ENCODE measurements at places on chromosomes 6 and 20.

- H3K4me1 ChIP-seq: peaks cover 41% of the 10 kb centered on the region
- peak overlapping the region; percentile 99 for H3K27ac ChIP-seq
- peaks cover 45% of the 10 kb centered on the region for H3K36me3 ChIP-seq
- H3K4me3 ChIP-seq: peak overlapping the region; percentile 98
- DNase-seq: peak; percentile 68
Measured at GRCh38 chr6:32973144-32974015, 5.0 kb downstream of the BRD2 start.

- no peak overlapping the region for H3K4me3 ChIP-seq
- no peak for DNase-seq
- no peaks in the 10 kb centered on the region for H3K4me1 ChIP-seq
- no peak overlapping the region for H3K27ac ChIP-seq
Measured at GRCh38 chr20:19138758-19139157, 73.7 kb upstream of the SLC24A3 start.

DNA sequence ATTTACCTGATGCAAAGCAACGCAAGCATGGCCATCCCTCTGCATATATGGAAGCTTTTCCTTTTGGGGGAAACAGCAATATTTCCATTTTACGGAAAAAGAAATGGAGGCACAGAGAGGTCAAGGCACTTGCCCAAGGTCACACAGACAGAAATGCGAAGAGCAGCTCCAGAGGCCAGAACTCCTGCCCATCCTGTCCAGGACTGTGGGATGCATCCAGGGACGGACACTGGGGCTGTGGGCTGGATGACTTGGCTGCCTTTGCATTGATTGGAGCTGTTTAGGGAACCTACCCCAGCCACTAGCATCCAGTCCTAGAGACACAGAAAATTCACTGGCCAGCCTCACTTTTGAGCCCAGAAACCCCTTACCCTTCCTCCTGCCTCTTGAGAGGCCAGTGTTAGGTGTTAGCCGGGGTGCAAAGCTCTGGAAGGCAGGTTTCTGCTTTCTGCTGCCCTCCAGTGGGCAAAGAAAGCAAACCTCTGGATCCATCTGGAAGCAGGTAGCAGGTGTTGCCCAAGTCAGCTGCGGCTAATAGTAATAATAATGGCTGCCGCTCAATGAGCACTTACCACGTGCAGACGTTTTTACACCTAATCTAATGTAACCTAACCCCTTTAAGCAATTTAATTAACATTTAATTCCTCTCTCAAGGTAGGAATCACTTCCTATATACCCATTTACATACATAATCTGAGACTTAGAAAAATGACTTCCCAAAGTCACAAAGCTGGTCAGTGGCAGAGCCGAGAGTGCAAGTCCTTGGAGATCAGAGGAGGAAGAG, 31.7 kb upstream of the CCN5 start:
- H3K4me3 ChIP-seq: no peak overlapping the region
- peaks cover 5% of the 10 kb centered on the region for H3K4me1 ChIP-seq
- no peaks in the 10 kb centered on the region for H3K36me3 ChIP-seq
- H3K27ac ChIP-seq: no peak overlapping the region
- peaks cover 8% of the 10 kb centered on the region for H3K27me3 ChIP-seq

- H3K27ac ChIP-seq: no peak overlapping the region
- H3K36me3 ChIP-seq: peaks cover 2% of the 10 kb centered on the region
- no peak for DNase-seq
- H3K27me3 ChIP-seq: no peaks in the 10 kb centered on the region
- peaks cover 5% of the 10 kb centered on the region for H3K4me1 ChIP-seq
Measured at GRCh38 chr6:45115696-45116095, 212.4 kb upstream of the RUNX2 start.

GRCh38 chr6:40816601-40817000, 222.4 kb downstream of the UNC5CL start:
- no peaks in the 10 kb centered on the region for H3K36me3 ChIP-seq
- H3K4me3 ChIP-seq: no peak overlapping the region
- DNase-seq: no peak
- H3K4me1 ChIP-seq: no peaks in the 10 kb centered on the region
- no peak overlapping the region for H3K27ac ChIP-seq
- peaks cover 8% of the 10 kb centered on the region for H3K27me3 ChIP-seq

- no peak overlapping the region for H3K27ac ChIP-seq
- H3K4me3 ChIP-seq: no peak overlapping the region
- no peaks in the 10 kb centered on the region for H3K27me3 ChIP-seq
- H3K36me3 ChIP-seq: no peaks in the 10 kb centered on the region
- H3K4me1 ChIP-seq: peaks cover 4% of the 10 kb centered on the region
- DNase-seq: no peak
Measured at GRCh38 chr20:35451295-35451694, 4.1 kb upstream of the CEP250 start.

DNA sequence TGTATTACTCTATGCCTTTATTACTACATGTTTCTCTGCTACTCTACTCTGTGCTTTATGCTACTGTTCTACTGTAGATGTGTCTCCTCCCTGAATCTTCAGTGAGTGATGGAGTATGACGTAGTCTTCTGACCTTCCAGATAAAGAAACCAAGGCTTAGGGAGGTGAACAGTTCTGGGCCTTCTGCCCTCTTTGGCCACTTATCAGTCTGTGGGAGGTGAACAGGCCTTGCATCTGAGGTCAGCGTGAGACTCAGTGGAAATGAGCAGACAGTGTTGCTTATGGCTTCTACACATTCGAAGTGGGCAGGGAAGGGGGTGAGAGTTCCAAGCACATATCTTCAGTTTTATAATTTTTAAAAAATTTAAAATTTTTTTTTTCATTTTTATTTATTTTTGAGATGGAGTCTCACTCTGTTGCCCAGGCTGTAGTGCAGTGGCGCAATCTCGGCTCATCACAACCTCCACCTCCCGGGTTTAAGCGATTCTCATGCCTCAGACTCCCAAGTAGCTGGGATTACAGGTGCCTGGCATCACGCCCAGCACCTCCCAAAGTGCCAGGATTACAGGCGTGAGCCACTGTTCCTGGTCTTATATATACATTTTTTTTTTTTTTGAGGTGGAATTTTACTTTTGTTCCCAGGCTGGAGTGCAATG, 24.2 kb downstream of the MYBL2 start:
- DNase-seq: no peak
- H3K4me3 ChIP-seq: no peak overlapping the region
- H3K27me3 ChIP-seq: no peaks in the 10 kb centered on the region
- H3K27ac ChIP-seq: peak overlapping the region; percentile 11
- peaks cover 1% of the 10 kb centered on the region for H3K36me3 ChIP-seq

GRCh38 chr6:134564705-134565104, 246.8 kb upstream of the SGK1 start:
- peaks cover under 1% of the 10 kb centered on the region for H3K4me1 ChIP-seq
- H3K4me3 ChIP-seq: no peak overlapping the region
- no peaks in the 10 kb centered on the region for H3K36me3 ChIP-seq
- H3K27ac ChIP-seq: no peak overlapping the region
- H3K27me3 ChIP-seq: no peaks in the 10 kb centered on the region

GRCh38 chr6:75493400-75494064, at the start of gene FILIP1:
Gene FILIP1 (minus strand): TSS chr6:75493800. CDS start chr6:75414972, 78,828 bp downstream.
- peaks cover 4% of the 10 kb centered on the region for H3K4me1 ChIP-seq
- H3K27me3 ChIP-seq: peaks cover 8% of the 10 kb centered on the region
- no peak within 1 kb of the TSS for H3K27ac ChIP-seq
- no peaks in the 10 kb centered on the region for H3K36me3 ChIP-seq

- no peak overlapping the region for H3K27ac ChIP-seq
- peaks cover 2% of the 10 kb centered on the region for H3K27me3 ChIP-seq
- no peaks in the 10 kb centered on the region for H3K36me3 ChIP-seq
- DNase-seq: no peak
Measured at GRCh38 chr20:33933469-33933909, 60.2 kb upstream of the RALY start.

- H3K4me1 ChIP-seq: no peaks in the 10 kb centered on the region
- H3K4me3 ChIP-seq: no peak overlapping the region
- no peak overlapping the region for H3K27ac ChIP-seq
Measured at GRCh38 chr20:11581271-11581670, 336.4 kb upstream of the BTBD3 start.

- no peak overlapping the region for H3K27ac ChIP-seq
- no peak overlapping the region for H3K4me3 ChIP-seq
- H3K36me3 ChIP-seq: peaks cover 1% of the 10 kb centered on the region
- no peaks in the 10 kb centered on the region for H3K4me1 ChIP-seq
- H3K27me3 ChIP-seq: peaks cover 29% of the 10 kb centered on the region
Measured at GRCh38 chr20:44111712-44112335, 75.2 kb downstream of the JPH2 start.

DNA sequence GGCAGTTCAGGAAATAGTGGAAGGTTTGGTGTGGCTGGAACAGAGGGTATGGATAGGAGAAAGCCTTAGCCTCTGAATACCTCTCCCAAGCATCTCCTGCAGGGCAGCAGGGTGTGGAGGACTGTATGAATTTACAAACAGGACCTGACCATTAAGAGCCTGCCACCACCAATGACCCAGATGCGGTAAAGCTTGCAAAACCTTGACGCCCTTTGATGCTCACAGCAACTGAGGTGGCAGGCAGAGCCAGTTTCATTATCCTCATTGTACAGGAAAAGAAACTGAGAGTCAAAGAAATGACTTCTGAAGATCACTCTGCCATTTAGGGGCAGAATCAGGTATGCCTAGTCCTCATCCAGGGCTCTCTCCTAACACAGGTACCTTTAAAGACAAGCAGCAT, 2.4 kb downstream of the HM13 start:
- no peak overlapping the region for H3K27ac ChIP-seq
- H3K36me3 ChIP-seq: peaks cover 3% of the 10 kb centered on the region
- peaks cover 12% of the 10 kb centered on the region for H3K4me1 ChIP-seq
- no peak for DNase-seq
- H3K27me3 ChIP-seq: no peaks in the 10 kb centered on the region

DNA sequence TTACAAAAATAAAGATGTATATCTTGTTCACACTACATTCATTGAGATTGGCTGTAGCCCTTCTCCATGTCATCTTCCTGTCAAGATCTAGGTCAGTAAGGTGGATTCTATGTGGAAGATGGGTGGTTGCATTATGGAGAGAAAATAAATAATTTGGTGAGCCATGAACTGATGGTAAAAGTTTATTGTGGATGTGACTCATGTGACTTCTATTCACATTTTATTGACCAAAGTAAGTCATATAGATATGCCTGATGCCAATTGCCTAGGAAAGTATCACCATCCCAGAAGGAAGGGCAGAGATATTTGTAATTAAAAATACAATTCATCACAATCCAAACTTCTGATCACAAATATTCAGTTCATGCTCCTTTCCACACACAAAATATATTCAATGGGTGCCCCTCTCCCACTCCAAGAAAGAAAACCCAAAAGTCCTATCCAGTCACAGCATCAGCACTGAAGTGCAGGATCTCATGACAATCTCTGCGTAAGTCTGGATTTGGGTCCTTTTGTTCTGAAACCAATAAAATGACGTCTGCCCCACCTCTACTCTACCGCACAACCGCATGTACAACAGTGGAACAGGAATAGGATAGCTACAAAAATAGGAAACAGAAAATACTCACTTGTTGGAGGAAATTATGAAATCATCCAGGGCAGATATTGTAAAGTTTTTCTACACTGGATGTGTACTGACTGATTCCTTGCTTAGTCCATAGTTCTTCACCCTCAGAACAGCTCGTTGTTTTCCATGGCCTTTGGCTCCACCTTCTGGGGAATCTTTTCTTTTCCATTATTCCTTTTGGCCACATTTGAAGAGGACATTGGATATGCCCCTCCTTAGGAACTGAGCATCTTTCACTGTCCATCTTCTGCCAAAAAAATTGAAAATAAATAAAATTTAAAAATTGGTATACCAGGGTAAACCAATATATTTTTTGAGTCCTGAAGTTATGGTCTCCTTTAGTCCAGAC, 16.1 kb upstream of the SLC17A3 start:
- H3K4me3 ChIP-seq: no peak overlapping the region
- no peaks in the 10 kb centered on the region for H3K36me3 ChIP-seq
- no peak overlapping the region for H3K27ac ChIP-seq
- DNase-seq: no peak
- H3K4me1 ChIP-seq: no peaks in the 10 kb centered on the region

GRCh38 chr20:58331961-58332551, 22.5 kb downstream of the RAB22A start:
- H3K4me1 ChIP-seq: peaks cover 24% of the 10 kb centered on the region
- no peak overlapping the region for H3K27ac ChIP-seq
- peaks cover 25% of the 10 kb centered on the region for H3K36me3 ChIP-seq
- DNase-seq: no peak

GRCh38 chr20:62636446-62636845, 5.9 kb upstream of the SLCO4A1 start:
- H3K36me3 ChIP-seq: no peaks in the 10 kb centered on the region
- H3K4me3 ChIP-seq: no peak overlapping the region
- peaks cover 15% of the 10 kb centered on the region for H3K27me3 ChIP-seq
- H3K27ac ChIP-seq: no peak overlapping the region
- DNase-seq: no peak

DNA sequence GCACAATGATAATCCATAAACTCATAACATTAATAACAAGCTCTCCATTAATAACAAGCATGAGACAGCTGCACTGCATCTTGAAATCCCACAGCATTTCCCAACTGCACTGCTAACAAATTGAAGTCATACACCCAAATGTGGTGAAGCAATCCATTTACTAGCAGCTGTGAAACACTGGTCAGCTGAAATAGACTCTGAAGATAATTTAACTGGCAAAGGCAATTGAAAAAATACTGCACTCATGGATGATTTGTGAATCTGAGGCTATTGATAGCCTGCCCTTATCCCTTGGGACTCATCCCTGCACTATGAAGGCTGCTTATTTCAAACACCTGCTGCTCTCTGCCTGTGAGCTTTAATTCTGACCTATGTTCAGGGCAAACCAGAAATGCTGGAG, 49.1 kb upstream of the PLCB1 start:
- no peak for DNase-seq
- H3K36me3 ChIP-seq: no peaks in the 10 kb centered on the region
- H3K27ac ChIP-seq: no peak overlapping the region

GRCh38 chr6:10310330-10310653, 104.6 kb downstream of the TFAP2A start:
- no peaks in the 10 kb centered on the region for H3K36me3 ChIP-seq
- no peaks in the 10 kb centered on the region for H3K4me1 ChIP-seq
- no peaks in the 10 kb centered on the region for H3K27me3 ChIP-seq
- no peak for DNase-seq
- H3K4me3 ChIP-seq: no peak overlapping the region
- H3K27ac ChIP-seq: no peak overlapping the region

- no peaks in the 10 kb centered on the region for H3K27me3 ChIP-seq
- H3K4me1 ChIP-seq: no peaks in the 10 kb centered on the region
- DNase-seq: no peak
- H3K36me3 ChIP-seq: no peaks in the 10 kb centered on the region
- H3K4me3 ChIP-seq: no peak overlapping the region
- no peak overlapping the region for H3K27ac ChIP-seq
Measured at GRCh38 chr6:81842254-81842653, 89.8 kb upstream of the TENT5A start.
